ENCODE measurements at places on chromosomes 12 and 14.
A peak's percentile ranks its signal among the peaks of the same experiment; 100 is the strongest.

DNA sequence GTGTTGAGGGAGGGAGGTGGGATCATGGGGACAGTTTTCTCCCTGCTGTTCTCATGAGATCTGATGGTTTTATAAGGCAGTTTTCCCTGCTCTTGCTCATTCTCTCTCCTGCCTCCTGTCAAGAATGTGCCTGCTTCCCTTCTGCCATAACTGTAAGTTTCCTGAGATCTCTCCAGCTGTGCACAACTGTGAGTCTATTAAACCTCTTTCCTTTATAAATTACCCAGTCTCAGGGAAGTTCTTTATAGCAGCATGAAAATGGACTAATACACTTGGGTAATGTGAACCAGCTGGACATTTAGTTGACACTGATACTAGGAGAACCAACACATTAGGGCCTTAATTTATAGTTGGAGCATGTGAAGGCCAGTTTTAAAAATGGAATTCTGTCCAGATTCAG is 12.4 kb upstream of the CCDC91 start:
- no peak for DNase-seq

DNA sequence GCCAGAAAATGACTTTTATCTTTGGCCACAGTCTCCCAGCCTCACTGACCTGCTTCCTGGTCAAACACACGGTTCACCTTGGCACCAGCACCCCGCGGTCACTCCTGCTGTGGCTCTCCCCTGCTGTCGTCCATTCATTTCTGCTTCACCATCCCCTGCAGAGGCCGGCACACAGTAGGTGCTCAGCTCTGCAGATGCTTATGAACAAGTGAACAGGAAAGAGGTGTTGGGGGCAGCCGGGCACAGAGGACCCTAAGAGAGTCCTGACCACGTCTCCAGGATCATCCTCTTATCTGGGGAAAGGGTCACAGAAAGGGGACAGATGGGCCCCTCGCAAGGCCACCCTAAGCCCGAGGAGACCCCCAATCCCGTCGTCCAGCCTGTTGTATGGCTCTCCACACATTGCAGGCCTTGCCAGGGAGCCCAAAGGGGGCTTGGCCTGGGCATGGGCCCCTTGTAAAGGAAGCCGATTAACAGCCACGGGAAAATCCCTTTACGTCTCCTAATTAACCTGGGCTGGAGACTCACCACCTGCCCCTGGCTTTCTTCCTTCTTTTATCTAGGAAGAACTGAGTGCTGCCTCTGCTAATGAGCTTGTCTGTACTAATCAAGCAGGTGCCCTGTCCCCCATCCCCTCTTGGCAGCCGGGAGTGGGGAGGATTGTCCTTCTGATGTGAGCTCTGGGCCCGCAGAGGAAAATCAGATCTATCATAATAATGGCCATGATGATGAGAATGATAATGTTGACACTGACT is 119.2 kb downstream of the AACS start:
- DNase-seq, result no peak

- peak; percentile 92 for DNase-seq
Observed at GRCh38 chr12:113358381-113359132, at the start of gene PLBD2. Gene PLBD2 (plus strand): TSS chr12:113358587. CDS start chr12:113358601, 14 bp downstream.

- DNase-seq, result no peak
Observed at GRCh38 chr14:89418976-89419375, 1.9 kb upstream of the FOXN3 start.

GRCh38 chr12:121503395-121503794 is 77.4 kb downstream of the KDM2B start:
- DNase-seq, result no peak

GRCh38 chr12:13171921-13172859 is 24.3 kb upstream of the EMP1 start:
- no peak for DNase-seq

DNA sequence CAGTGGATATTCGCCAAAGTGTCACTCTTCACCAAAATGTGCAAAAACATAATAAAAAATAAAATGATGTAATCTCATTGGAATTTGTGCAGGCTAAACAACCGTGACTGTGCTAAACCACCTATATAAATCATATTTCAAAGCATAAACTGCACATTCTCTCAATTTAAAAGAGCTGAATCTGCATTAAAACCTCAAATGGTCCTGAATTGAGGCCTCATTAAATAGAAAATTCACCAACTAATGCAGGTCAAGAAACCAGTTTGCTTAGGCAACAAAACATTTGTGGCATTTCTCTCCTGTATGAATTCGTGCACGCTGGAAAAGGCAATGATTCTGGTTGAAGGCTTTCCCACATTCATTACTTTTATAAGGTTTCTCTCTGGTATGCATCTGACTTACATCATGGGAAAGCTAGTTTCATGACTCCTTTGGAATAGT is 80.1 kb upstream of the IFNG-AS1 start:
- no peak for DNase-seq

GRCh38 chr12:905261-906031 is 44.0 kb downstream of the RAD52 start:
- DNase-seq, result no peak

DNA sequence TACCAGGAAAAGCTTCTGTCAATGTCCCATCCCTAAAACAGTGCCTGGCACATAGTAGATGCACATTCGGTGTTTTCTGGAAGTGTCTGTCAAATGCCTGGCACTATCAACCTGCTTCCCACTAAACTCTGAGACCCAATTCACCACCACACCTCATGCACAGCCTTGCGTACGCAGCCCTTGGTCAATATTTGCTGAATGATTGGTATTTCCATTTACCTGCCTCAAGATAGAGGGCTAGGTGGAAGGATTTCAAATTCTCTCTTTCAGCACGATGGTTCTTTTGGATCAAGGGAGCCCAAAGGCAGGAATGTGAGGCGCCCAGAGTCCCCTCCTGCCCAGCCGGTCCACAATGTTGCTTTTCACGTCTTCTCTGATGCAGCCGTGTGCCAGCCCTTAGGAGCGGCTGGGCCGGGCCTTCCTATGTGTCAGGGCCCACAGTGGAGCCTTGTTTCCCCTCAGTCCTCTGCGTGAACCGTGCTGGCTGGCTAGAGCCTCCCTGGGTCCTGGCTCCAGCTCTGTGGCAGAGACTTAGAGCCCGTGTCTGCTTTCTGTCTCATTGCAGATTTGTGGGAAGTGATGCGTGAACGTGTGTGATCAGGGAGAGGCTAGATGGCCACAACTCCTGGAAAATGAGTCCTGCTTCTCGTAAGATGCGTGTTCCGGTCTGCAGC is 99.9 kb upstream of the RFLNA start:
- DNase-seq, result no peak

DNA sequence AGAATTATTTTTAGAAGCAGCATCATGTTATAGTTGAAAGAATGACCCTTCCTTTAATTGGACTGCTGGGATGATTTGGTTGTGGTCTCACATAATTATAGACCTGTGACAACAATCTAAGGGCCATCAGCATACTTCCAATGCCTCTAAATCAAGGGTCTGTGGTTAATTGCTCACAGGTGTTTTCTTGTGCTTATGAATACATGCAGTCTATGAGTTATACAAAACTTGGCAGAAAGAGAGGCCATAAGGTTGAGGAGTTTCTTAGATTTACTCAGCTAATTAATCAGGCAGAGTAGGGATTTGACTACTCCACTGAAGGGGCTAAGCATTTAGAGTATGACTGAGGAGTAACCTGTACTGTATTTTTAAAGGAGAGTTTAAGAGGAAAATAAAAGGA is 37.0 kb upstream of the FRMD6 start:
- no peak for DNase-seq

- no peak for DNase-seq
Observed at GRCh38 chr14:31106768-31107167, 80.6 kb upstream of the STRN3 start.

GRCh38 chr12:3694673-3695072 is 58.2 kb downstream of the CRACR2A start:
- no peak for DNase-seq

GRCh38 chr12:25074954-25075353 is 120.0 kb downstream of the DNAI7 start:
- no peak for DNase-seq

DNA sequence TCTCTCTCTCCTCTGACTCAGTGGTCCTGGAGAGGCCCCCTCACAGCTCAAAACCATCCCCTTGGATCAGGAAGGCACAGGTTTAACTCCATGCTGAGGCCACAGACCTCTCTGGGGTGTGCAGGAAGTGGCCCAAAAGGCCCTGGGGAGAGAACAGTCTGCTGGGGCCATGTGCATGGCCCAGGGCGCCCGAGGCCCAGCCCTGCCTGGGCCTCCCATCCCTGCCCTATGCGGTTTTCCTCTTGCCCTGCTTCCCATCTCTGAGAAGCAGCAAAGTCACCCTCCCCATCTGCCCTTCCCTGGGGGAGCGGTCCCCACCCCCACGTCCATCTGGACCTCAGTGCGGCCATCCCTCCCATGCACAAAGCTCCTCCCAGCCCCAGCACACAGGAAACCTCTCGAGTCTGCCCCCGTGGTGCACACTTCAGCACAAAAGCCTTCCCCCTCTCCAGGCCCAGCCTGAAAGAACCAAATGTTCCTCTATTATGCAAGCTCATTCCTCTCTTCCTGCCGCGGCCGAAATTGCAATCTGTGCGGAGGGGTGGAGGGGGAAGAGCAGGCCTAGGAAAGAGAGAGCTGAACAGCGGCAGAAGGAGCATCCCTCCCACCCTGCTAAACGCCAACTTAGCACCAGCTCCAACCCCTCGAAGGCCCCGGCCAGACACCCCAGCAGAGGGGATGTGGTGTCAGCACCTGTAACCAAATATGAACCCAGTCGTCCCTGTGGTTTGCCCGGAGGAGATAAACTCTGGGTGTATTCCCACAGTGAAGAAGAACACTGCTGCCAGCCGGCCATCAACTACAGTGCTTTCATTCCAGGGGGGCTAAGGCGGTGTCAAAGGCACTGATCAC is 108.5 kb downstream of the SCARB1 start:
- no peak for DNase-seq

GRCh38 chr14:33839193-33840076 is 111.4 kb downstream of the EGLN3 start:
- DNase-seq, result peak; percentile 11

GRCh38 chr14:21852061-21852664 is 178.5 kb upstream of the OR4E1 start:
- peak; percentile 46 for DNase-seq

- no peak for DNase-seq
Observed at GRCh38 chr12:50550530-50551223, 45.9 kb downstream of the DIP2B start.

- DNase-seq, result no peak
Observed at GRCh38 chr12:120814203-120814902, 88.7 kb downstream of the ACADS start.

DNA sequence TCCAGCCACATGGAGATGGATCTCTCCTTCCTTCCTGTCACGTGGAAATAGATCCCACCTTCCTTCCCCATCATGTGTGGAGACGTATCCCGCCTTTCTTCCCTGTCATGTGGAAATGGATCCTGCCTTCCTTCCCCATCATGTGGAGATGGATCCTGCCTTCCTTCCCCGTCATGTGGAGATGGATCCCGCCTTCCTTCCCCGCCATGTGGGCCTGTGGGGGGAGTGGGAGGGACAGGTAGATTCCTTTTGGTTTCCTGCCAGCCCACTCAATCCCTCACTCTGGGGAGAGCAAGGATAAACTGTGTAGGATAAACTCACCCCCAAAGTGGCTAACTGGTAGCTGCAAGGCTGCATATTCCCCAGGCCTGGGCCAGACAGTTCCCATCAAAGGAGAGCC is 31.7 kb upstream of the TDRD9 start:
- DNase-seq, result no peak

- no peak for DNase-seq
Observed at GRCh38 chr14:106235356-106236159, 709.2 kb downstream of the TMEM121 start.

DNA sequence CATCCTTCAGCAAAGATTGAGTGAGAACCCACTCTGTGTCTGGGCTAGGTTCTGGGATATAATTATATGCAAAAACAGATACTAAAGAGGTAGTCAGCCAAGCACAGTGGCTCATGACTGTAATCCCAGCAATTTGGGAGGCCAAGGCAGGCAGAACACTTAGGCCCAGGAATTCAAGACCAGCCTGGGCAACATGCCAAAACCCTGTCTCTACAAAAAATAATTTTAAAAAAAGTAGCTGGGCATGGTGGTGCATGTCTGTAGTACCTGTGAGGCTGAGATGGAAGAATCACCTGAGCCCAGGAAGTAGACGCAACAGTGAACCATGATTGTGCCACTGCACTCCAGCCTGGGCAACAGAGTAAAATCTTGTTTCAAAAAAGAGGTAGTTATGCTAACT is 237.5 kb upstream of the HMGA2 start:
- DNase-seq, result no peak

DNA sequence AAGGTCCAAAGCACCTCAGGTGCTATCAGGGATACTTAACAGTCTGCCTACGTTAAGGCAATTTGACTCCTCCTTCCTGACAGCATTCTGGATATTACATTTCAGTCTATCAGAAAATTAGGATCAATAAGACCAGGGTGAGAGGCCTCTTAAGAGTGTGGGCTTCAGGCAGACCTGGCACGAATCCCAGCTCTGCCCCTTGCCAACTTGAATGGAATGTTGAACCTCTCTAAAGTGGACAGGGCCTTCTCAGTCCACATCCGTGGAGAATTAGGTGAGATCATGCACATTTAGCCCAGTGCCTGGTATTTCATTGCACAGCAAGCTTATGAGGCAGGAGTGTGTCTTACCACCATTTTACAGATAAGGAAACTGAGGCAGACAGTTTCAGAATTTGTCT is 25.9 kb downstream of the DCAF4 start:
- no peak for DNase-seq

- DNase-seq, result no peak
Observed at GRCh38 chr12:59928416-59928815, 332.6 kb downstream of the SLC16A7 start.

DNA sequence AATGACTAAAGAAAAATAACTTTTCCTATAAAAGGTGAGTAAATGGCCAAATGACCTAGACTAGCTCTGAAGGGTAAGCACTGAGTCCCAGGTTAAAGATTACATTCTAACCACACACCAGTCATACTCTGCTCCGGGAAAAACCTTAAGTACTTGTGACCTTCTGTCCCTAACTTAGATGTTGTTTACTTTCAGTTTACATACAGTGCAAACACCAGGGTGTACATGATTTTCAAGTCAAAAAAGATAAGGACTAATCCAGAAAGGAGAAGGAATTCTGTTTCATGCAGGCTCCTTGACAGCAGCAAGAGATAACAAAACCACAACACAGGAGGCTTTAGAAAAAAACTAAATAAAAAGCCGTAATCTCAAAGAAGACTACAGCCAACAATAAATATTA is 174.2 kb downstream of the PPM1H start:
- no peak for DNase-seq

DNA sequence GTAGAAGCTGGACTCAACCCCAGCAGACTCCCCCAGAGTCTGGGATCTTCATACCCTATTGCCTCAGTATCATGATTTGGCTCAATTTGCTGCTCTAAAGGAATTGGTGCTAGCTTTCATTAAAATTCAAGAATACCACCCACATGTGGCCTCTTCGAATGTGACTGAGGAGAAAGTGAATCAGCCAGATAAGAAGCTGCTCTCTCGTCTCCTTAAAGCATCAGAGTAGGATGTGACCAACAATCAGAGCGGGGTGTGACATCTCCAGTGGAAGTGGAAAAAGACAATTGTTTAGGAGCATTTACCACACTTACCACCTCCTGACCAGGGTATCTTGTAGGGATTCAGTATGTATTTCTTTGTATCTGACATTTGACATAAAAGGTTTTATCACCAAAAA is 278.2 kb upstream of the DIO2 start:
- no peak for DNase-seq

GRCh38 chr12:124021007-124021406 is 48.0 kb downstream of the ZNF664 start:
- no peak for DNase-seq

All from stimulated activated CD4-positive, alpha-beta T cell treated with anti-CD3 and anti-CD28 coated beads, Interleukin-1b, Interleukin-23, amount 100 ng/mL, for 24 hours (primary cell).